GDM1 (cell line): ENCODE measurements at places on chromosomes 12 and 14.

DNA sequence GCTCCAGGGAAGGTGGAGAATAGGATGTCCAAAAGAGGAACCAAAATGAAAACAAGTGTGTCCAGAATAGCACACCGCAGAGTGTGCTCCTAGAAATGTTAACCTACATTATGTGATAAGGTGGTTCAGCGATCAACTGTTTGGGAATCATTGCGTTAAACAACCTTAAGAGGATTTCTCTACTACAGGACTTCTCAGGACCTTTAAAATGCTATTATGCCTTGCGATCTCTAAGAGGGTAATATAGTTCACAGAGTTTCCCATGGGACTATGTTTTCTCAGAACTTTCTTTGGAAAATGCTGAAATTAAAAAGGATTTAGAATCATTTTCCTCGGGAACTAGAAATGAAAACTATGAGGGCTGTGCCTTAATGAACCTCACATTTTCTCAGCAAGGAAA, 1.8 kb downstream of the GLT8D2 start:
- no peak for DNase-seq

DNA sequence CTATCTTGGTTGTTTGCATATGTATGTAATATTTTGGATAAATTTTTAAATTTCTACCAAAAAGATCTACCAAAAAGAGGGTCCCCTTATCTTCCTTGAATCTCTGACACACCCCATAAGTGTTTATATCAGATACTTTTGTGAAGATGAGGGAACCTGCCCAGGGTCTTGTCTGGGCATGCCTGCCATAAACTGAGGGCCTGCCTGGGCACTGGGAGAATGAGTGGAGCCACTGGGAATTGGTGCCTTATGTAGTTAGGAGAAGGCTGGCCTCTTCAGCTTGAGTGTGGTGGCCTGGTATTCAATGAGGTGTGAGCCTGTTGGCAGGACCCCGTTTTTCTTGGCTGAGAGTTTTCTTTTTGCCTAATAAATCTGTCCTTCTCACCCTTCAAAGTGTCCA, 46.5 kb downstream of the OR9K2 start:
- no peak for DNase-seq

- no peak for DNase-seq
Observed at GRCh38 chr12:5737778-5738177, 207.3 kb downstream of the ANO2 start.

- DNase-seq: no peak
Observed at GRCh38 chr12:26125400-26126339, 833 bp upstream of the BHLHE41 start.

GRCh38 chr14:75982266-75983018, 647 bp upstream of the TGFB3 start:
- peak; percentile 50 for DNase-seq

- DNase-seq: peak; percentile 73
Observed at GRCh38 chr12:57744194-57744776, 554 bp upstream of the TSPAN31 start.

DNA sequence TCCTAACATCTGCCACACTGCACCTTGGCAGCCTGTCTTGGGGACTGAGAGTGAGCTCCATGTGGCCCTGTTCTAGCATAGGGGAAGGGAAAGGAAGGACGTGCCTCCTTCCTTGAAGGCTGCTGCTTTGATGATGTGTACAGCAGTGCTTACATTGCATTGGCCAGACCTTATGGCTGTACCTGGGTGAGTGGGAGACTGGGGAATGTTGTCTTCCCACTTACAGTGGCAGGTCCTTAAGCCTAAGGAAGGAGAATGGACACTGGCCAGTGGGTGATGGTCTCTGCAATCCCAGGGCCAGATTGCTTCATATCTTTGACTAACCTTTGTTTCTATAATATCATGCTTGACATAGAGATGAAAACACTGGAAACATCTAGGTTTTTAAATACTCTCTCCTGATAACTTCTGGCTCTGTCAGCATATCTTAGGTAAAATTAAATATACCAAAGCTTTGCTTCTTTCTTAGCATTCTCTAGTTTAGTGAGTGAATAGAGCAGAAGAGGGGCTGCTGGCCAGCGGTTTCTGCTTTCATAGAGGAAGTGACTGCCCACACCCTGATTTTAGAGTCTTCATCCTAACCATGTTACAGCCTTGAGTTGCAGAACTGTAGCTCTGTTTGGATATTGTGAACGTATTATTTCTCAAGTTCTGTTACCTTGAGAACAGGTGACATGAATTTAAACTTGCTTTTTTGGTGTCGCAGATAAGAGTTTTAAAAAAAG, 27.2 kb downstream of the KLC1 start:
- DNase-seq: no peak

- DNase-seq: no peak
Observed at GRCh38 chr12:27535318-27535717, 11.3 kb downstream of the PPFIBP1 start.

DNA sequence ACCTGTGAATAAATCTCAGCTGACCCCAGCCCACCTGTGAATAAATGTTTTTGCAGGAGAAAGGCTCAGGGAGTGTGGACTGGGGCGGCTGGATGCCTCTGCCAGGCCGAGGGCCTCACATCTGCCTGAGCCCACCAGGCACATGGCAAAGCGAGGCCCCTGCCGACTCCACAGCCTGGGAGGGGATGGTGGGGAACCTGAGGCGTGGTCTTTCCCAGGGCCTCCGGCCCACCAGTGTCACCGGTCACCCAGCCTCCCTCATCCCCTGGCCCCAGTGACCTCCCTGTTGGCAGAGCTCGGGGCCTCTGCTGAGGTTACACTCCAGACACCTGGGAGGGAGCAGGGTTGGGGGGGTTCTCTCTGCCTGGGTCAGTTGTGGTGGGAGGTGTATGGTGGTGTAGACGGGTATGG, 8.2 kb downstream of the NOC4L start:
- DNase-seq: no peak

DNA sequence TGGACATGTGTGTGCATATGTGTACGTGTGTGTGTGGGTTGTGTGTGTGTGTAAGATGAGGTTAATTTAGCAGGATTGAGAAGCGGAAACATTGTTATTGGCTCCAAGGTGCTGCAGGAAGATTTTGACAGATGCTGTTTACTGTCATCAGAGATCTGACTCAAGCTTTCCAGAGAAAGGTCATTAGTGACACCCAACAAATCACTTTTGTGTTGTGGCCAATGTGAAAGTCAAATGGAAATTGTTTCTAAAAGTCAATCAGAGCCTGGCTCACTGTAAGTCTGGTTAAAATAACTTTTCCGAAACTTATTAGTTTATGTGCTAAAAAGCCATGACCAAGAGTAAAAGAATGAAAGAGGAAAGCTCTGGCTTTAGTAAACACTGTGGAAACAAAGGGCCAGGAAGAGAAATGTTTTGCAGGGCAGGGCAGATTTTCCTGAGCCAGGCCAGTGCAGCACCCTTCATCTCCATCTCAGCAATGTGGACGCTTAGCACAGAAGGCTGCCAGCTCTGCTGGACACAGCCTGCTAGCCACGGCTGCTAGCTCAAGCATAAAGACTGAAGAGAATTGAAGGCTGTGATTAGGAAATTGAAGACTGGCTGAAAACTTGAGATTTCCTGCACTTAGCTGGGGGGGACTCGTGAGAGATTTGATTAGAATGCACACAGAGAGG, 235.8 kb downstream of the NEDD1 start:
- no peak for DNase-seq

DNA sequence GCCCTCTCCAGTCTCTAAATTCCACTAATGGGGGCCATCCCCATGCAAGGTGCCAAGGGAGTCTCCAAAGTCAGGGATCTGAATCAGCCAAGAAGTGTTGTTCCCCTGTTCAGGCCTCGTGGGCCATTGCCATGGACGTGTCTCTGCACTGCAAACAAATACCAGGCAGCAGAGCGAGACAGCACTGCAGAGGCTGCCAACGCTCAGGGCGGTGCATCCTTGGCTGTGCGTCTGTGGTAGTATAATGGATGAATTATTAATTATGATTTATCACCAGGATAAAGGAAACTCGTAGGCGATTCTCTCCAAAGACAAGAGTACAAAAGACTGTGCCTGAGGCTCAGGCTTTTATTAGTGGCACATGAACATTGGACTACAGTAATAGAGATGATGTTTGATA, 122.3 kb upstream of the NTF3 start:
- no peak for DNase-seq

DNA sequence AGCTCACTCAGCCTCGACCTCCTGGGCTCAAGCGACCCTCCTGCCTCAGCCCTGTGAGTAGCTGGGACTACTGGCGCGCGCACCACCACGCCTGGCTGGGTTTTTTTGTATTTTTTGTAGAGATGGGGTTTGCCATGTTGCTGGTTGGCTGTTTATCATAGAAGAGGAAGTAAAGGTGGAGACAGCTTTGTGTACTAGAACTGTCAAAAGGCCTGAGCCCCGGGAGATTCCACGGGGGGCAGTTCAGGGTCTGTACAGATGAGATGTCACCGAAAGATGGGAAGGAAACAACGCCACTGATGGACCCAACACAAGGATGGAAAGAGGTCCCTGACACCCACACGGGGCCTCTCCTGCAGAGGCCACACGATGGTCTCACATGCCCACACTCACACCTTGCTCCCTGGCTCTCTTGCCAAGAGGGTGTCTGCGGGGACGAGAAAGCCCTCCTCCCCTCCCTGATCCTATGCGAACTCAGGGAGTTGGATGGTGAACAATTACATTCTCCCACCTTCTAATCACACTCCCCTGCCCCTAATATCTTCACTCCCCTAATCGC, 66.6 kb downstream of the KDM2B start:
- DNase-seq: no peak

- DNase-seq: no peak
Observed at GRCh38 chr12:129428240-129428936, 475.4 kb downstream of the TMEM132D start.

GRCh38 chr12:10607885-10608458, 5.4 kb downstream of the MAGOHB start:
- no peak for DNase-seq

- DNase-seq: no peak
Observed at GRCh38 chr12:118520214-118521035, 144.1 kb downstream of the SUDS3 start.

- no peak for DNase-seq
Observed at GRCh38 chr12:11814374-11814773, 164.9 kb downstream of the ETV6 start.

GRCh38 chr12:108565976-108566375, 3.6 kb downstream of the ISCU start:
- DNase-seq: peak; percentile 52

- DNase-seq: no peak
Observed at GRCh38 chr14:72332046-72332445, 399.8 kb downstream of the RGS6 start.

DNA sequence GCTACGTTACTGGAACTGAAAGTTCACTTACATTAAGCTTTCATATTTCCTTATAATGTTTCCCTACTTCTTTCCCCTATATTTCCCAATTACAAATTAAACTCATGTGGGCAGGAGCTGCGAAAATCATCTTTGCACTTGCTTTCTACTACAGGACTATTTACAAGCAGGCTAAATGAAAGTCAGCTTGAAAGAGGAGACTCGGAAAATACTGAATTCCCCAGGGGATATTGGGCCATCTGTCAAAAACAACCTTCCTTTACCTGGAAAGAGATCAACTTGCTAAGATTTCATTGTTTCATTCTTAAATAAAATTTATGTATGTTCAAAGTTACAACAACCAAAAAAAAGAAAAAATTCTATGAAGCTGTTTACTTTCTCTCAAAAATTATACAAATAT, 92.8 kb upstream of the BBS10 start:
- DNase-seq: no peak

- no peak for DNase-seq
Observed at GRCh38 chr12:56980268-56980667, 22.9 kb upstream of the RDH16 start.

GRCh38 chr12:118063576-118064391, 2.8 kb upstream of the WSB2 start:
- no peak for DNase-seq

- no peak for DNase-seq
Observed at GRCh38 chr12:65731771-65732170, 92.5 kb upstream of the HMGA2 start.

DNA sequence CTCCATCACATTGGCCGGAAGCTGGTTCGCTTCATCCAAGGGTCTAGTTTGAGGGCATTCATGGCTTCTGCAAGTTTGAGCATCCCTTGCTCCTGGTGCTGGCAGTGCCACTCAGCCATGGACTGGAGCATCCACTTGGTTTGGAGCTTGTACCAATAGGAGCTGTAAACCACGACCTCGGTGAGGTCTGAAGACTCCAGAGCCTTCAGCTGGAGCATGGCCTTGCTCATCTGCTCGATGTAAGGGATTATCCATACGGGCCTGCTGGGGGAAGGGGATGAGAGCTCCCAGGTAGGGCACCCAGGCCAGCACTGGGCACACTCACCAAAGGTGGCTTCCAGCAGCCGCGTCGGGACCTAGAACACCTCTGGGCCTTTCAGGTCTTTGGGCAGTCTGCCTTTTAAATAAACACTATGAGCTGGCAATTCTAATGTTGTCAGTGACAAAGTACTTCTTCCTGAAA, 13.5 kb downstream of the FOS start:
- no peak for DNase-seq

- DNase-seq: no peak
Observed at GRCh38 chr12:95408201-95408600, 65.8 kb upstream of the METAP2 start.
